ENCODE measurements at places on chromosomes 2 and 18. TPM values are rescaled to one million over a fixed set of nuclear protein-coding genes. Genes with fewer than 3 reads are reported as not detected.

ADD2 gene
- total RNA-seq = 3.4 TPM

SLC11A1 gene
- 36.6 TPM for total RNA-seq

CSRNP3 gene
- total RNA-seq = 2.7 TPM

PAX3 gene
- not detected for total RNA-seq

INHA gene
- 0.74 TPM for total RNA-seq

EGR4 gene
- total RNA-seq = not detected

TRMT61B gene
- total RNA-seq = 15.0 TPM

IL36RN gene
- 0.25 TPM for total RNA-seq

TUBB8B gene
- 1.7 TPM for total RNA-seq

CCNYL1 gene
- 7.1 TPM for total RNA-seq

HMSD gene
- not detected for total RNA-seq

DNAJC5G gene
- total RNA-seq = 1.5 TPM

C1QL2 gene
- not detected for total RNA-seq

Measured in vagina (tissue), 2 donors.